ENCODE measurements at places on chromosomes 1 and 21.

- DNase-seq, result no peak
Measured at GRCh38 chr1:205229399-205229871, 1.7 kb downstream of the TMCC2 start.

- no peak for DNase-seq
Measured at GRCh38 chr21:29763674-29764073, 176.1 kb downstream of the GRIK1 start.

DNA sequence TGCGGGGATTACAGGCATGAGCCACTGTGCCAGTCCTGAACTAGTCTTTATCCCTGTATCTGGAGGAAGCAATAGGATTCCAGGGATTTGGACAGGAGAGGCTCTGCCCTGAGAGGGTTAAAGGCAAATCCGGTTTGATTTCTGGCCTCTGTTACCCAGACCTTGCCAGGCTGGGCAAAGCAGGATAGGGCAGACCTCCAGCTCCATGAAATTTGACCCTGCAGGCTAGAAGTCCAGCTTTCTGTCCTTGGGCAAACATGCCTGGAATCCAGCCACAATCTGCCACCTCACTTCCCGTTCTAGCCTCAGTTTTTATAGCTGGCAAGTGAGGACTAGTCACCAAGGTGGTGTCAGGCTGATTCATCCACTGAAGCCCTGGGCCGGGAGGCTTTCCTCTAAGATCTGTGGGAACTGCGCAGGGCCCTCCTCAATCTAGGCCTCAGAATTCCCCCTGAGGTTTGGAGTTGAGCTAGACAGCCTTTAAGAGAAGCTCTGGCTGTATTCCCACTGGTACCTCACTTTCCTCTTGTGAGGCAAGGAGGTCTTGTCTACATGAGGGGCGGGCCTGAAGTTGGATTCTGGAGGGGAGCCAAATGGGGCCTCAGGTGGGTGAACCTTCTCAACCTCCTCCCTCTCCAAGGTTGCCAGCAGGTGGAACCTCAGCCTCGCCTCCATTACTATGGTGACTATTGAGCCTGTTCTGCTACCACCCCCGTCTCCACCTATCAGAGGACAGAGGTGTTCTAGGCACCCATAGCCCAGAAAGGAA lies 7.0 kb upstream of the P3R3URF start:
- no peak for DNase-seq

- DNase-seq, result no peak
Measured at GRCh38 chr1:73898540-73898939, 299.4 kb downstream of the LRRIQ3 start.

DNA sequence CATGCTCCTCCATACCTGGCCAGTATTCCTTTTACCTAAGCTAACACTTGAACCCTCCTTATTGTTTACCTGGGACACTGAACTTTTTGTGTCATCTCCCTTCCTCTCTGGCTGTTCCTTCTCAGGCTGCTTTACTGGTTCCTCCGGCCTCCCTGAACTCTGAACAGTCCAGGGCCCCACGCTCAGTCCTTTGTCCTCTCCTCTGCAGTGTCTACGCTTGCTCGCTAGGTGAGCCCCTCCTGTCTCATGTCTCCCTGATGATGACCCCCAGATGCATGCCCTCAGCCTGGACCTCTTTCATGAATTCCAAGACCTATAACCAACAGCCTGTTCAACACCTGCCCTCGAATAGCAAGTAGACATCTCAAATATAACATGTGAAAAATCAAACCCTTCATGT lies 108.4 kb upstream of the COA6 start:
- DNase-seq, result no peak

- no peak for DNase-seq
Measured at GRCh38 chr1:61424382-61424781, 300.6 kb downstream of the TM2D1 start.

GRCh38 chr1:173255214-173255813 lies 48.2 kb upstream of the TNFSF4 start:
- DNase-seq, result no peak

- DNase-seq, result no peak
Measured at GRCh38 chr1:197918807-197919345, 1.7 kb downstream of the LHX9 start.

DNA sequence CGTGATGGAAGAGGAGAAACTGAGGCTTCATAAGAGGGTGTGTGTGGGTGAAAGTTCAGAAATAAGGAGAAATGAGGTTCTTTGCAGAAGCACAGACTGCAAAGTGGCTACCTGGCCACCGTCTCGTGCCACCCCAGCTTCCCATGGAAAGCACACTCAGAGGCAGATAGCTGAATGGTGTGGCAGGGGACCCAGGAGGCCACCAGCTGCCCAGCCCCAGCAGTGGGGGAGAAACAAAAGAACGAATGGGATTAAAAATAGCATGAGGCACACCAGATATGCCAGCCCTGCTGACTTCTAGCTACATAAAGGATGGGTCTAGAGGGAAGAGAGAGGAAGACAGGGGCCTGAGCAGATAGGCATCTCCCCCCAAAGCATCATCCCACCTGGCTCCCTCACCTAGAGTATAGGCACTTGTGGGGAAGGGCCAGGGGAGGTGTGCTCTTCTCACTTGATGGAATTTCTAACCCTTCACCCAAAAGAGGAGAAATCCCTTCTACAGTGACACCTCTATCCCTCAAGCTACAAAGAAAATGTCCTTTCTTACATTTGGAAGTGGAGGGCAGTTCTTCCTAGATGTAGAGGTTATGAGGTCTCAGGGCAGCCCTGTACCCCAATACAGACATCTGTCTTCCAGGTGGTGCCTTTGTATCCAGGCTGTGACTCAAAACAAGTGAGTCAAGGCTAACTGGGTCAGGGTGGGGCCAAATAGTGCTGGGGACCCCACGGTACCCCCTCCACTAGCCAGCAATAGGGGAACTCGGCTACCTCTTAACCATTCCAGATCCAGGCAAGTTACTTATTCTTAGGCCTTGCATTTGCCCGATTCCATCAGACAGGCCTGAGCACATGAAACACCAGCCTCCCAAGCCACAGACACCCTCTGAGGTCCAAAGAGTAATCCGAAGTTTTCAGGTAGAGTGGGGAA lies 3.5 kb downstream of the HDGF start:
- no peak for DNase-seq

GRCh38 chr1:3743421-3743820 lies 8.8 kb upstream of the CCDC27 start:
- no peak for DNase-seq

- no peak for DNase-seq
Measured at GRCh38 chr1:42183957-42184268, 19.4 kb upstream of the GUCA2A start.

- DNase-seq, result no peak
Measured at GRCh38 chr1:155976062-155976912, 2.1 kb downstream of the ARHGEF2 start.

DNA sequence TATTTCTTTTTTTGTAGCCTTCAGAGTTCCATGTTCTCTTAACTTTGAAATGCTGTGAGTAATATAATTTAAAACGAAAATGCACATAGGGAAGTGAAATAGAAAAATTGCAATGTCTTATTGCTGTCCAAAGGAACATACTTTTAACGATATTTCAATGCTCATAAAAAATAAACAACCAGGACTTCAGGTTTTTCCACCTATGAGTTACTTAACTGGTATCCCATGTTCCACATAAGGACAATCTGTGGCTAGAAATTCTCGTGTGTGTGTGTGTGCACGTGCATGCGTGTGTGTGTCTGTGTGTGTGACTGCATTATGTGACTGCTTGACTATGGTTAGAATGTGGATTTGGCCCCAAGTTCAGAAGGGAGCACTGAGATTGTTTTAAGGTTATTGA lies 200.8 kb upstream of the ADGRL4 start:
- no peak for DNase-seq

- DNase-seq, result no peak
Measured at GRCh38 chr21:42203321-42203720, 15.6 kb upstream of the ABCG1 start.

DNA sequence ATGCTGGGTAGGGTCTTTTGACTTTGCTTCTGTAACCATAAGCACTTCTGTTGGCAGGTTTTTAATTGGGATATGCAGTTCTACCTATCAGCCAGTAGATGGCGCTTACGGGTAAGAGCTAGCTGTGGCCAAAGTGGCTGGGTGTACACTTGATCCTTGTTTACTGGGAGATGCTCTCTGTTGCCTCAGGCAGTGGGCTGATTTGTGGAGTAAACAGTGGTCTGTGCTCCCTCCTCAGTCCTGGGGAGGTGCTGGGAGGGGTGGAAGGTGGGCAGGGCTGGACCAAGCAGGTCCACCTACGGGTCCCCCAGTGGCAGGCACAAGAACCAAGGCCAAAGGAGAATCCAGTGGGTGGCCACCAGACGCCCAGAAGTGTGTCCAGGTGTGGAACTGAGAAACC lies 43.4 kb downstream of the RALGPS2 start:
- no peak for DNase-seq

DNA sequence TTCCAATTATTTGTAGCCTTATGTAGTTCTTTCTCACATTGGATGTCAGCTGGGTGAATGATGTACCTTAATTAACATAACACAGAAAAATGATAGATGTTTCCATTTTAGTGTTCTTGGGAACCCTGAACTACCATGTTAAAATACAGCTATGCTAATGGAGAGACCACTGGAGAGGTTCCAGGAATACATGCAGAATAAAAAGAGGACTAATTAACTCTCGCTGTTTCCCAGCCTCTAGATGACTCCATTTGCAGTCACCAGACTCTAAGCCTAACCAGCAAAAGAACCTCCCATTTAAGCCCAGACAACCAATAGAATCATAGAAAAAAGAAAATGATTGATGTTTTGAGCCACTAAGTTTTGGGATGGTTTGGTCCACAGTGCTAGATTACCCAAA lies 36.2 kb downstream of the CLCA4 start:
- DNase-seq, result no peak

DNA sequence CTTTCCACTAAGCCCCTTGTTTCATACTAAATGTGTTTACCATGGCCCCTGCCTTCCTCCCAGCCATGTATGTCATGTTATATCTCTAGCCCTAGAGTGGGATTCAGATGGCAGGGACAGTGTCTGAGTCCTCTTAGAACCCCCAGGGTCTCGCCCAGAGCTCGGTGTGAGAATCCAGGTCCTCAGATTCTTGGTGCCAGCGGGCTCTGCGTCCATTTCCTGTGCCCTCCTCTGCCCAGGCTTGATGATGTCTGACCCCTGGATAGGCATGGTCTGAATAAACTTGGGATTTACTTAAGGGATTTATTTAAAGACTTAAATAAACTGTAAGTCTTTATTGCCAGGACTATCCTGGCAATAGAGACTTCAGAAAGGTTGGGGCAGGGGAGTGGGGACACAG lies 6.2 kb upstream of the KISS1 start:
- DNase-seq, result no peak

DNA sequence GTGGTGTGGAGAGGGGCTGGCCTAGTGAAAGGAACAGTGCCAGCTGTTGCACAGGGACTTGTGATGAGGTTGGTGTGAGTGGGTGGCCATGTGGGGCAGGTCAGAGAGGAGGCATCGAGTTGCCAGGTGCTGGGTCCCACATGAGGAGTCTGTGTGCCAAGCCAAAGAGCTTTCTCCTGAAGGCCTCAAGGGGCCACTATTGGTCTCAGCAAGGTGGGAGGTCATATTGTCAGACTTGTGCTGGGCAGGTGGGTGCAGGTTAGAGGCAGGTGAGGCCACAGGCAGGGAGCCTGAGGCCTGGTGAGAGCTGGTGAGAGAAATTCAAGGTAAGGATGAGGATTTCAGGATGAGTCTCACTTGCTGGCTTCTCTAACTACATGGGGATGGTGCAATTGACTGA lies 256.8 kb downstream of the DISC1 start:
- DNase-seq, result no peak

DNA sequence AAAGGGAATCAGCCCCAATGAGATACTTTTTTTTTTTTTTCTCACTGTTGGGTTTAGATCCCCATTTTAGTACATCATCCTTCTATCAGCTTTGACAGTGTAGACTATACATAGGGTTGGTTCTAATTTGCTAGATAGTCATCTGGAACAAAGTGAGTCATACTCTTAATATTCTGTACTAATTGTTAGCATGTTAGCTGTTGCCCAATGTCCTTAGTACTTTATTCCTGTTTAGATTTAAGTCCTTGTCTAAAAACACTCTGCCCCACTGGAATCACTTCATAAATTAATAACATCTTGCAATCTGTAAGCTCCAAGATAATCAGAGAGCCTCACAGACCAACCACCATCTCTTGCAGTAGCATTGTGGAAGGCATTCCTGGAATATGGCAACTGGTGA lies 209.8 kb upstream of the KIAA0040 start:
- DNase-seq, result no peak

- DNase-seq, result no peak
Measured at GRCh38 chr1:31984419-31985347, 29.0 kb upstream of the KHDRBS1 start.

DNA sequence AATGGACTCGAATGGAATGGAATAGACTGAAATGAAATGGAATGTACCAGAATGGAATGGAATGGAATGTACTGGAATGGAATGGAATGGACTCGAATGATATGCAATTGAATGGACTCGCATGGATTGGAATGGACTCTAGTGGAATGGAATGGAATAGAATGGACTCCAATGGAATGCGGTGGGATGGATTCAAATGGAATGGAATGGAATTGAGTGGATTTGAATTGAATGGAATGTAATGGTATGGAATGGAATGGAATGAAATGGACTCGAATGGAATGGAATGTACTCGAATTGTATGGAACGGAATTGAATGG lies 99.6 kb upstream of the FBXO28 start:
- no peak for DNase-seq

DNA sequence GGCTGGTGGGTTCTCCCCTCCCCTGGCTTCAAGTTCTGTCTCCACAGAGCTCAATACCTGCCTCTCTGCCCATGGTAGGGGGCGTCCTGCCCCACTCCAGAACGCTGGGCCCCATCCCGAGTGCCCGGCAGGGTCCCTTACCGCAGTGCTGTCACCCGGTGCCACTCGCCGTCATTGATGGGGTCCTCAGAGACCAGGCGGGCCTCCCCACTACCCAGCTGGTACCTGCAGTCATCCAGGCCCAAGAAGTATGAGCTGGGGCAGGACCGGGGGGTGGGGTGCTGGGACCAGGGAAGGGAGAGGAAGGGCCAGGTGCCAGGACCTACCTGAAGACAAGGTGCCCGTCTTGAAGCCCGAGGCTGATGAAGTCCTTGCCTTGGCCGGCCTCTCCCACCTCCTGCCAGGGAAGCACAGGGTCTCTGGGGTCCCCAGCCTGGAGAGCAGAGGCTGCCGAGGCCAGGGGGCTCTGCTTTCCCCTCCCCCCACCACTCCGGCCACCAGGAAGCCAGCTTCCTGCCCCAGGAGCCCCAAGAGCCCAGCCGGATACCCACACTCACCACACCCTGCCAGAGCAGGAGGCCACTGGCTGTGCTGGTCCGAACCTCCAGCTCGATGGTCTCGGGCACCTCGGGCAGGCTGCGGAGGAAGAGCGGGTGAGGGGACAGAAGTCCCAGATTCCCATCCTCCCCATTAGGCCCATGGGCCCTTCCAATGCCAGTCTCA lies 12.1 kb downstream of the LDLRAD2 start:
- no peak for DNase-seq

- no peak for DNase-seq
Measured at GRCh38 chr21:16310176-16310575, 580.4 kb downstream of the USP25 start.

GRCh38 chr1:150931773-150932172 lies 5.6 kb downstream of the SETDB1 start:
- DNase-seq, result peak; percentile 32

DNA sequence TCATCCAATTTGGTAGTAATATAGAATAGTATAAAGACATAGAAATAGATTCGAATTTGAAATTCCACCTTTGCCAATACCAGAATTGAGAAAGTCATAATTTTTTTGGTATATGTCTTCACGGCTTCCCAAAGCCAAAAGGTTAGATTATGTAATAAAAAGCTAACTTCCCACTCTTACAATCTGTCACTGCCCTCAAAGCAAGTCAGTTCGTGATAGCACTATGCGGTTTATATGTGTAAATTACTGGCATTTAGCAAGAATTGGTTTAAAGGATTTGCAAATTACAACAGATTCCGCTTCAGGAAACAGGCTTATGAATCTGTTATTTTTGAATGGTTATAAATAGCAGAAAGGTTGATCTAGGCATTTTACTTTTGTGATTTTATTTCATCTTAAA lies 679.4 kb upstream of the ADGRL2 start:
- DNase-seq, result no peak
